Vagina (tissue), 2 donors: ENCODE measurements at places on chromosomes 6 and 20.
A peak's percentile ranks its signal among the peaks of the same experiment; 100 is the strongest.

DNA sequence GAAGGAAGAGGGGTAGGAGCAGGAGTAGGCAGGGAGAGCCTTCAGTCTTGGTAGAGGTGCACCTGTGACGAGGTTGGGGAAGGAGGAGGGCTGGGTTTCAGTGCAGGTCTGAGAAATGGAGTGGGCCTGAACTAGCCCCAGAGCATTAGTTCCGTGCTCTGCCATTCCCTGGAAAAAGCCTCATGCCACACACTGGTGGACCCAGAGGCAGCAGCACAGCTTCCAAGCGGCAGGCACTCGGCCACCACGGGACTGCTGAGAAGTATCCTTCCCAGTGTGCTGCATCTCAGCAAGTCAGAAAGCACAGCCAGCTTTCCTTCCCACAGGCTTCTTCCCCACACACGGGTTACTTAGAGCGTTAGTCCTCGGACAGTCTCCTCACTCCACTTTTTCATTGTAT, 77.3 kb upstream of the KIF25 start:
- no peak for DNase-seq

- DNase-seq = no peak
These were observed 3.3 kb downstream of the ARHGAP40 start for GRCh38 chr20:38604873-38605303.

DNA sequence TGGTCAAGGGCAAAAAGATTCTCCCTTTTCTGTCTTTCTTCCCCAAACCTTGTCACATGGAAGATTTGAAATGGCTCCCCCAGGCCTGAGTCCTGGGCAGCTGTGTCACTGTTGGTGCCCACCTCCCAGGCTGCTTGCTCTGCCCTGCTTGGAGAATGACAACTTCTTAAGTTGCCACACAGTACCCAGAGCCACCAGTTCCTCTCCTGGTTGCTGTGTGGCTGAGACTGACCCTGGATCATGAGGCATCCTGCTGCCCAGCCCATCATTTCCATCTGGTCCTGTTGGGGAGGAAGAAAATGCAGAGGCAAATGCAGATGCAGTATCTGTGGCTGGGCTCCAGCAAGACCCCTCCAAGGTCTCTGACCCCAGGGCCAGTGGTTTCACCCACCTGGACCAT, 113.7 kb downstream of the PHACTR3 start:
- no peak for DNase-seq

- peak; percentile 78 for DNase-seq
These were observed 213.0 kb upstream of the SUPT3H start for GRCh38 chr6:45590696-45591184.

GRCh38 chr6:168042426-168043192, 36.4 kb downstream of the FRMD1 start:
- DNase-seq = no peak

DNA sequence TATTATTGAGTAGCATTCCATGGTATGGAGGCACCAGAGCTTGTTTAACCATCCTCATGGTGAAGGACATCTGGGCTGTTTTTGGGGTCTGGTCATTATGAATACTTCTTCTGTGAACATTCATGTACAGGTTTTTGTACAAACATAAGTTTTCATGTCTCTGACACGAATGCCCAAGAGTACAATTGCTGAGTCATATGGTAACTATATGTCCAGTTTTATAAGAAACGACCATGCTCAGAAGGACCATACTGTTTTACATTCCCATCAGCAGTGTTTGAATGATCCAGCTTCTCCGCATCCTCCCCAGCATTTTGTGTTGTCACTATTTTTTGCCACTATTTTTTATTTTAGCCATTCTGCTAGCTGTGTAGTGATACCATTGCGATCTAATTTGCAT, 188.6 kb downstream of the KHDC1L start:
- DNase-seq = no peak

DNA sequence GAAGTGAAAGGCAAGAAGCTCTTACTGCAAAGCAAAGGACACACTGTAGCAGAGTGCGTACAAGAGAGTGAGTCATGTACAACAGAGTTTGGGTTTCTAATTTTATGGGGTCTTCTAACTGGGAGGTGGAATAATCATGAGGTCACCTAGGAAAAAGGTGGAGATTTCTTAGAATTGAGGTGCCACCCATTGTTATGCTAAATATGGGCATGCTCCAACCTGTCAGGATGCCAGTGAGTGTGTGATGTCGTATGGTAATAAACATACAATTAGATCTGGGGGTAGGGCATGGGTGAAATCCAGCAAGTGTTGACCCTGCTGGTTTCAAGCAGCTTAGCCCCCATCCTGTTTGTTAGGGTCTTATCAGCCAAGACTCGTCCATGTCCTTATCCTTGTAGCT, 46.6 kb downstream of the OR2B6 start:
- DNase-seq = no peak

GRCh38 chr6:26342106-26343004, 22.6 kb upstream of the BTN3A2 start:
- DNase-seq = no peak

DNA sequence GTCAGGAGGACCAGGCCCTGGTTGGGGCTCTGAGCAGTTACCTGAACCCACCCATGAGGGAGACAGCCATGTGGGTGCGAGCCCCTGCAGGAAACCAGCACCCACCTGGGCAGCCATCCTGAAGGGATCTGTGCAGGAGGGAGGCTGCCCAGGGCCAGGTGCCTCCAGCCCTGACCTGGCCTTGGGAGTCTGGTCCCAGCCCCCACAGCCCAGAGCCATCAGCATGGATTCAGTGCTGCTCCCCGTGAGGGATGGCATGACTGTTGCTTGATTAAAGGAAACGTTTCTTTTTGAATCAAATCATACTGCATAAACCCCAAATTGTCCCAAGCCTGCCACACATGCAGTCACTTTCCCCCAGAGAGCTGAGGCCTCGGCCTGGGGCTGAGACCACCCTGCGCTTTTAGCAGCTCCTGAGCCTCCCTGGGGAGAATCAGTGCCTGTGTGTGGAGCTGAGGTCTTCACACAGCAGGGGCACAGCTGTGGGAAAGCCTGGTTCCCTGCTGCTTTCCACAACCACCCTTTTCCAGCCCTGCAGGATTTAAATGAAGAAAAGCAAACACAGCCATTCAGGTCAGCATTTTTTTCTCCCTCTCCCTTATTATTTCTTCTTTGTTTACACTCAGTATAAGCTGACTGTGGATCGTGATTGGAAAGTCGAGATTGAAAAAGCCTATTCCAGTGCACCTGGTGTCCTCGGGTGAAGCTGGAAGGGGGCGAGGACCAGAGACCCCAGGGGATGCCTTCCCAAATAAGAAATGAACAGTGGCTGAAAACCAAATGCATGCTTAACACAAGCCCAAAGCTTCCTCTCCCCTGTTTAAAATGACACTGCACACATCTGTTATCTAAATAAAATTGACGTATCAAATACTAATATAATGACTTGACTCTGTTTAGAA, 283.9 kb downstream of the SMOC2 start:
- peak; percentile 16 for DNase-seq

DNA sequence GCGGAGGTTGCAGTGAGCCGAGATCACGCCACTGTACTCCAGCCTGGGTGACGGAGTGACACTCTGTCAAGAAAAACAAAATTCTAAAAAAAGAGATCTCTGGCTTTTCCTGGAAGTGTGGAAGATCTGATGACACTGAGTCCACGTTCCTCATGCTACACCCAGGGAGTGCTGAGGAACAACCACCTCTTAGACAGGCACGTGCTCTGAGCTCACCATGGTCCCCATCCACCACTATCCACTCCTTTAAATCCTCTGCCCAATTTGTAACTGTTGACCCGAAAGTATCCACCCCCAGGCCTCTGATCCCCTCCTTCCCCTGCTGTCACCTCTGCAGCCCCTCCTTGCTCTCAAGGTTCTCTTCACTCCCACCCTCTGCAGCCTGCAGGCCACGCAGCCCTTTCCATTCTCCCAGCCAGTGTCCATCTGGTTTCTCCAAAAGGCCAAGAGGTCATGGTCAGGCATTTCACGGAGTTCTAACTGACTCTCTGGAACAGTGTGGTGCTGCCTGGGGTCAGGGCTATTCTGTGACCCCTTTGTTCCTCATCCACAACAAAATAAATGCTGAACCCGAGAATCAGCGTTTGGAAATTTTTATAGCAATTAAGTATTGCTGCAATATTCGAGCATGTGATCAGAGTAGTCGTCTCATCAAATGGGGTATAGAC, 88.8 kb downstream of the ATP9A start:
- DNase-seq = no peak

- no peak for DNase-seq
These were observed 97.2 kb upstream of the MAP7 start for GRCh38 chr6:136647363-136647852.

DNA sequence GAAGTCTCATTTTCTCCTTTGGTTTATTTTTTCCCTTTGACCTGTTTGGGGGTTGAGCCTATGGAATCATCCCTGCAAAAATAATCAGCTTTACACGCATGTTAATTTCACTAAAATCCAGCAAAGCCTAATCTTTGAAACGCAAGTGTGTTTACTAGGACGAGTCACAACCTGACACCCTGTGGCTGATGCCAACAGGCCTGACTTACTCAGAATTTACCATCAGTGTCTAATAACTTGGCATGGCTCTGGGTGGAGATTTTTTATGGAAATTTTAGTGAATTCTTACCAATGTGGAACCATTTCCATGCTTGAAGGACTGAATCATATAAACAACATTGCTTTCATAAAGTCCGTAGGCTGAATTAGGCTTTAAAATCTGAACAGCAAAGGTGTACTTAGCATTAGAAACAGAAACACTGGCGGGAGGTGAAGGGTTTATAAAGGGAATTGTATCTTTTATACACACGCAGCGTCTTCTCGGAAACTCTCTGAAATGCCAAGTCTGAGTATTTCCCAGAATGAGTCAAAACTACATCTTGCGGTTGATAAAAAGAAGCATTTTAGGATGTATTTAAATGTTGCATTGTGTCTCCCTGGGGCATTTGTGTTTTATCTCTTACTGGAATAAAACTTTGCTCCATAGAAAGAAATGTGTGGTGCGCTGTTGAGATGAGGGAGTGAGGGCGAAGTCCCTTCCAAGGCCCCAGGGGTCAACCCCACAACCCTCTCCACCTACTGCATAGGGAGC, 81.2 kb downstream of the DACT2 start:
- DNase-seq = no peak

DNA sequence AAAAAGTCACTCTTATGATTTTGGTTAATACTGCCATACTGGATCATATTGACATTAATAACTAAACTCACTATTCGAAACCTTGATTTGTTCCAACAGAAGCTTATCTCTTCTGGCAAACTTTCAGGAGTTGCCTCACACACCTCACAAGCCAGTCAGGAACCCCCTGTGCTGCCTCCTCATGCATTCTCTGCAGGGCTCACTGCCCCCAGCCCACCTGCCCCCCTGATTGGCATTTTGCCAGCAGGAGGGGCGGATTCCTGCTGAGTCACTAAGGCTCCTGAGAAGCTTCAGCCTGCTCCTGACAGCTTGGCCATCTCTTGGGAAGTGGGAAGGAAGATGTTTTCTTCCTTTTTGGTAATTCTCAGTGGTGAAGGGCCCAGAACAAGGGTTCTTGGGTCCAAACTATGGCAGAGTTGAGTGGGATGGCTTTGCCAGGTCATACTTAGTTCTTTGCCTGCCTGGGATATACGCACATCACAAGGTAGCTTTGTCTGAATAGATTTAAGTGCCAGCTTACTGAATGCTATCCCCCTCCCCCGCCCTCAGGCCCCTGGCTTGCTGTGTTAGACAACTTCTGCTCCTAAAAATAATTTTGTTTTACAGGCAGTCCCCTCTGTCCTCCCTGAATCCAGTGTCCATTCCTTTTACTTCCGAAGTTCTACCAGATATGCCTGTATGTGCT, 31.4 kb downstream of the SLC35F1 start:
- no peak for DNase-seq
